Fibroblast of skin of back (primary cell): ENCODE measurements at places on chromosomes 5 and 9.

DNA sequence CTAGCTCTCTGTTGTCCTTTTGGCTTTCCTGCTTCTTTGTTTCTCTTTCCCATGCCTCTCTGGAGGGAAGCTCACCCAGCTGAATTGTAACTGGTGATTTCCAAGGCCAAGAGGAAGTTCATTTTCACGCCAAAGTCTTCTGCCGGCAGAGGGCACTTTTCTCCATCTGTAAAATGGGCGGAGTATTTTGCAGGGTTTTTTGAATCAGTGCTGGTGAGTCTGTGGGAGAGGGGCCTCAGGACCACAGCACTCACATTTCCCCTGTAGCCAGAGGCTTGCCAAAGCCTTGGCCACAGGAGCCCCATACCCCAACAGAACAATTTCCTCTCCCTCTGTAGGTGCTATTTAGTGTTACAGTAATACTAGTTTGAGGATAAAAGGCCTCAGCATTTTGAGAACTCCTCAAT lies 42.3 kb upstream of the MATR3 start:
- DNase-seq: peak; percentile 20

DNA sequence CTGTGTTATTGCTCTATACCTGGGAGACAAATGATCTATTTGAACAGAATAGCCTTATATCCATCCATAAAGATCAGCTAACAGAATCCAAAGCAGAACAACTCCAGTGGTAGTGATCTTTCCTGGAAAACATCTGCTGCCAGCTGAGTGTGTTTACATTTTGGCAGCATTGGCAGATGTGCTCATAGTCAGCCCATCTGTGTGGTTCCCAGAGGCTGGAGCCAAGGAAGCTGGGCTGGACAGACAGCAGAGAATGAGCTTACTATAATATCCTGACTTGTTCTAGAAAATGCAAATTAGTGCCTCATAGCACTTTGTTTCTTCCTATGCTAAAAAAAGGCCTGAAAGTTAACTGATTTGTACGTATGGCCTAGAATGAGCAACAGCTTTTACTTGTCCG lies 99.7 kb downstream of the ST8SIA4 start:
- DNase-seq: no peak

DNA sequence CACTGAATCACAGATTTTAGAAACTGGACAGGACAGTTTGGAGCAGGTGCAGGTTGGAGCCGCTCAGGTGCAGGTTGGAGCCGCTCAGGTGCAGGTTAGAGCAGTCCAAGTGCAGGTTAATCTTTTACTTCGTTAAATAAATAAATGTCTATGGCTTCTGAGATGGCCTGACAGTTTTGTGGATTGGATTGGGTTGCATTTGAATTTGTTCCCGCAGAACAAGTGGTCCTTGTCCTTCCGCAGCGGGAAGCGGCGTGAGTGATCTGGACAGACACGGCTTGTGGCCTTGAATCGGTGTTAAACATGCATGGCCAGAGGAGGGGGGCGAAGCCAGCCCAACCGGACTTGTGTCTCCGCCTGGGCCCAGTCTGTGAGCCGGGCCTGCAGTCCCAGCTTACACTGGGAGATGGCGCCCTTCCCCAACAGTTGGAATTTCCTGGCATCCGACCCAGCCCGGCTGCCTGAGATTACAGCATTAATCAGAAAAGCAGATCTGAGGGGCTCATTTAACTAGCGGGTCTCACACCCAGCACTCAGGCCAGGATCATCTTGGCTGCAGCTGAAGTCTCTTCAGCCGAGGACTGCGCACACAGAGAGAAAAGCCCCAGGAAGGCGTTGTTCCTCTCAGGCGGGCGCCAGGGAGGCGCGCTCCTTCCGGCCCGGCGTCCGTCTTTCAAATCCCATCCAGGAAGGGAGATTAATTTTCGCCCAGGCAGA lies 1.5 kb upstream of the OLFM1 start:
- peak; percentile 50 for DNase-seq

DNA sequence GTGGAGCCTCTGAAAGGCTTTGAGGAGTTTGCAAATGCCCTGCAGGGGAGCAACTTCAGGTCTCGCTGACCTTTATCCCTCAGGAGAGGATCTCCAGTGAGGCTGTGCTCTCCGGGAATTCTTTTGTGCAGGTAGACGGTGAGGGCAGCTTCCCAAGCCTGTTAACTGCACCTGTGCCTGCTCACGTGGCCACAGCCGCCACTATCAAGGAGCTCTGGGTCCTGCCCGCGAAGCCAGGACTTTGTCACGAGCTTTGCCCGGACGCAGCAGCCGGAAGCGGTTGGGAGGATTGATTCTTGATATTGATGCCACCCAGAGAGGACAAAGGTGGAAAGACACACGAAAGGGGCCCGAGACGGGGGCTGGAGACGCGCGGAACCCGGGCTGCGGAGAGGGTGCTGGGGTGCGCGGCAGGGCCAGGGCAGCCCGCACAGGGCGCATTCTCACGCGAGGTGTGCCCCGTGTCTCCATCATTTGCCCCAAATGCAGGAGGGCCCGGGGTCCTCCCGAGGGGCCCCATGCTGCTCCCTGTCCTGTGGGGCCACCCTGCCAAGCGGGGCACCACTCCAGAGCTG lies 18.2 kb downstream of the SLC9A3 start:
- DNase-seq: no peak

DNA sequence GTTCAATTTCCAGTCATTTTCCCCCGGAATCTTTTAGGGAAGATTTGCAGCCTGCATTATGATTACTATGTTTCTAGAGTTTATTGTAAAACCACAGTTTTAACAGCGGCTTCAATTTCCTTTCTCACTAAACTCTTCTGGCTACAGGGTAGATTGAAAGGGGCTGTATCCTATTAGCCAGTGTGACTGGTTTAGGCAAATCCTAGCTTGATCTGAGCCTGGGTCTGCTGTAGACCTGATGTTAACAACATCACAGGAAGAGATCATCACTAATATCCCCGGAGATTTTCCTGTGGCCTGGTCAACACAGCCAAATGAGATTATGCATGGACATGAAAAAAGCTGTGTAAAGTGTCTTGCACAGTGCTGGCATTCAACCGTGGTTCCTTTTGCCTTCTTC lies 33.4 kb downstream of the STOM start:
- no peak for DNase-seq

- DNase-seq: no peak
Measured at GRCh38 chr9:131290036-131290766, 678 bp downstream of the PLPP7 start.

DNA sequence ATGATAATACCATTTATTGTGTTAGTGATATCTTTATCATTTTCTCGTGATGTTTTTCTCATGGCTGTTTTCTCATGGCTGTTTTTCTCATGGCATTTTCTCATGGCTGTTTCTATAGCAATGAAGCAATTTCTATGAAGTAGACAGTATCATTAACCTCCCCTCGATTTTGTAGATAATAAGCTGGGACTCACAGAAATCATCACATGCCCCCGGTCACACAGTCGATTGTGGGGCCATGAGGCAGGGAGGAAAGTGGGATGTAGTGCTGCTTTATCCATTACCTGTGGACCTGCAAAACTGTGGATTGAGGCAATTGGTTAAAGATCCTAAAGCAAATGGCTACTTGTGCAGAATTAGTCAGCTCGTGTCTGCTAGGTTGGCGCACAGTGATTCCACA lies 47.3 kb downstream of the TGFBI start:
- no peak for DNase-seq

DNA sequence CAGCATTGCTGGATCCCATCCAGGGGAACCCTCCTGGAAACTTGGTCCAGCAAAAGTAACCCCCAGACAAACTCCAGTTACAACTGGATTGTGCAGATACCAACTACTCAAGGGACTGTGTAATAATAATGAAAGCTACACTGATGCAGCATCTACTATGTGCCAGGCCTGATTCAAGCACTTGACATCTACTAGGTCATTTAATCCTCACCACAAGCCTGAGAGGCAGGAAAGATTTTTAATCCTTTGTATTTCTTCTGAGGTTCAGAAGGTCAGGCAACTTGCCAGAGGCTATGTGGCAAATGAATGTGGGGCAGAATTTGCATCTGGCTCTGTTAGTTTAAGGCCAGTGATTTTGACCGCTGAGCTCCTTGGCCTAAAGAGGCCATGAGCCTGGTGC lies 29.5 kb upstream of the FOXI1 start:
- no peak for DNase-seq

DNA sequence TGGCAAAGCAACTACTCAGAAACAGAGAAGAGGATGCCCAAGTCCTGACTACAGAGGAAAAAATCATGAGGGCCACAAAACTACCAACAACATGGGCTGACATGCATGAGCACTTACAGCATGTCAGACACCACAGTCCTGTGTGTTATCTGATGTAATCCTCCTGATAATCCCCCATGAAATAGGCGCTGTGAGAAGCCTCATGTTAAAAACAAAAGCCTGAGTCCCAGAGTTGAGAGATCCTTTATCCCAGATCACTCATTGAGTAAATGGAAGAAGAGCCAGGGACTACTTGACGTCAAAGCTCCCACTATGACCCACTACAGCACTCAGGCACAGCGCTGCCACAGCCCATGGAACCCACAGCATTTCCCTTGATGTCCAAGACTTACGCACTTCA lies 7.2 kb upstream of the SPOCK1 start:
- no peak for DNase-seq

GRCh38 chr9:68974431-68974830 lies 39.5 kb downstream of the PRKACG start:
- DNase-seq: no peak

DNA sequence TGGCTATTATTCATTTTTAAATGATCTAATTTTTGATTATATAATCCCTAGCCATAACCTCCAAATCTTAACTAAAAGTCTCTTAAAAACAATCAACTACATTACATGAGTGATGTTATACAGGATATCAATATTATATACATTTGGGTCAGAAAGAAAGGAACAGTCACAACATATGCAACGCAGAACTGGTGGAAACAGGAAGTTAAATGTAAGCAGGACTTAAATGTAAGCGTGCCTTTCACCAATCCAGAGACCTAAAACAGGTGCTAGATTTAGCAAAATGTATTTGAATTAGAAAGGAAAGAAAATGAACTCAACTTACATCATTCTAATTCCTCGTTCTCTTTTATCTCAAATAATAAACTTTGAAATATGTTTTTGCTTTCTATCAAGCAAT lies 738.5 kb downstream of the PTPRD start:
- no peak for DNase-seq

- peak; percentile 96 for DNase-seq
Measured at GRCh38 chr5:54063817-54064216, 246.6 kb downstream of the ARL15 start.

DNA sequence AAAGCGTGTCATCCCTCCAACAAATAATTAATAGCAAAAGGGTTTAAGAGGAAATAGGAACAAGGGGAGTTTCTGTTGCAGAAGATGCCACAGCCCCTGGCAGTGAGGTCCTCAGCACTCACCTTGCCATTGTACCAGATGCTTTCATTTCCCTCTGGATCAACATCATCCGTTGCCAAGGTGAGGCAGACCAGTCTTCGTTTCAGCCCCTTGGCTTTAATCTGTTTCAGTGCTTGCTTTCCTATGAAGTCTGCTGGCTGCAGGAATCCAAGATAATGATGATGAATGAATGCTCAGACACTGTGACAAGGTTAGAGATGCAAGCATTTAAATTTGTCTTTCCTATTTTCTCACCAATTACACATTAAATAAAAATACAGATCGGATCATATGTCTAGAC lies 20.0 kb upstream of the ARSB start:
- no peak for DNase-seq

DNA sequence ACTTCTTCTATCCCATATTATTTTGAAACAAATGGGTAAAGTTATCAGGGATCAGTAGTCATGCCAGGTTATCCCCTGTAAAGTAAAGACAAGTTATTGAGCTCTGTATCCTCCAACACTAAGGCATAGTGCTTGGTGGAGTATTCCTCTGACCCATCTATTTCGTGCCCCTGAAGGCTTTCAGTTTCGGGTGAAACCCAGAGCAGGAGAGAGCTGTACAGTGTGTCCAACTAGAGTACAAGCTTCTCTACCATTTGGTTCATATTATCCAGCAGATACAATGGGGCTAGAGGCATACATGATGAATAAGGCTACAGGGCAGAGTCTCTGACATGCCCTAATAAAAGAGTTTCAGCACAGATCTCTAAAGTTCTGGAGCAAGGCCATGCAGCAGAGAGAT lies 3.2 kb upstream of the SLC22A4 start:
- DNase-seq: no peak

- no peak for DNase-seq
Measured at GRCh38 chr5:162641142-162641813, 573.7 kb downstream of the GABRG2 start.

DNA sequence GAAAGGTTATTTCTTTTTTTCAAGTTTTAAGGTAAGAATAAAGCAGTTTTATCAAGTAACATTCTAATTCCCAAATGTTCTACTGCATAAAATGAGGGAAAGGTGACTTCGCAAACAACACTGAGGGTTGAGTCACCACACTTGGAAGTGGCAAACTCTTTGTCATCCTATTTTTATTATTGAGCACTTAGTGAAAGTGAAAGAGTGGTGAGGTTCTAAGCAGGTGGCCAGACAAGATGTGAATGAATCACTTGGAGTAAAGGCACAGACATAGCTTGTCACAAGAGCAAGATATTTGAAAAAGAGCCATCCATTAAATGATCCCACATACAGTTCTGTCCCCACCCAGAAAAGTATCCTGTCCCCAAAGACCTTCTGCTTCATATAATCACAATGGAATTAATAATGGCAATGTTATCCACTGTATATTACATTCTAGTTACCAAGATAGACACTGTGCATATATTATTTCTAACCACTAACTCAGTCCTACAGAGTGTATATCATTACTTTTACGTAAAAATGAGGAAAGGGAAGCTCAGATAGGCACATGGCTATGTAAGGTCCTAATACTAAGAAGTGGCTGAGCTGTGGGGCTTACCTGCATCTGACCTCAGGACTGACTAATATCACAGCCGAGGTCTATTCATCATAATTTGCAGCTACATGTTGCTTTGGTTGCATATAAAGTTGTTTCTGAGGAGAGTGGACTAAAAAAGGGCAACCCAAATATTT lies 730.4 kb upstream of the MEF2C start:
- DNase-seq: no peak

DNA sequence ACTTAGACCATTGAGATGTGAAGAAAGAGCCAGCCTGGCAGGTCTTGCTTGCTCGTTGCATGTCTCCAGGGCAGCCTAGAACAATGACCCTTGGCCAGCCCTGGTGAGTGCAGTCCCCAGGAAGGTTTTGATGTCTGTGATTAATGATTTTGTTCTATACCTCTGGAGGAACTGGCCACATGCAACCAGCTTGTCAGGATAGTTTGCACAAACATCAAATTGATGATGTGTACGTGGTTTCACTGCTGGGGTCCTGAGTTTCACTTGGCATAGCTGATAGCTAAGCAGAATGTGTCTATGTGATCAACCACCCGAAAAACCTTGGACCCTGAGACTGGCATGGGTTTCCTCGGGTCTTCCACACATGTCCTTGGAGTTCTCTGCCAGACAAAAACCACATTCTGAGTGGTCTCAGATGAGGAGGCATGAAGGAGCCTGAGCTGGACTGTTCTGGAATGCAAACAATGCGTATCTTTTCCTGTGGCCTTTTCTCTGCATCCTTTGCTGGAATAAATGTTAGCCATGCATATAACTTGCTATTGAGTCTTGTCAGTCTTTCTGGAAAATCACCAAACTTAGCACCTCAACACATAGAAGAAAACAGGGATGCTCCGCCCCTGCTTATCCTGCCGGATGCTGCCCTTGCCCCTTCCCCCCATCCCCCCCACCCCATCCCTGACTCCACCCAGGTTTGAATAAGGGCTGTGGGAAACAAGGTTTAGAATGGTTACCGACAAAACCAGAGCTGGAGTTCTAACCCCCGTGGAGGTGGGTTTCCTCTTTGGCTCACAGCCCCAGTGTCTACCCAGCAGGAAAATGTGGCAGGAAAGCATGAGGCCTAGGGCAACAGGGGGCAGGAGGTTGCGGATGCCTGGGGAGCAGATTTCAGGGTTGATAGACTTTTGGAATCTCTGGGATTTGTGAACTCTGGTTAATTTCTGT lies 50.1 kb upstream of the ANKRD33B start:
- peak; percentile 90 for DNase-seq
